ENCODE measurements at places on chromosomes 1 and 21.

DNA sequence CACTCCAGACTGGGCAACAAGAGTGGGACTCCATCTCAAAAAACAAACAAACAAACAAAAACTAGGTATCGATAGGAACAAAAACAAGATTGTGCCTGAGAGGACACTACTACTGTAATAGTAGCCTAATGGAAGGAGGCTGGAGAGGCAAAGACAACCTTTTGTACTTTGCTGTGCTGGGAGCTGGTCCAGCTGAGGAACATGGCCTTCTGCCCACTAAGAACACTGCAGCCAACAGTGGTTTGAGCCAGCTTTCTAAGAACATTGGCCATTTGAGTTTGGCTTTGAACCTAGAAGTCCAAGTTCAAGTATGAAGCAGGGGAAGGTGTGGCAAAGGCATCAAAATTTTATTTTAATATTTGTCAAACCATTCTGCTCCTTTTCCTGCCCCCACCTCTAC, 22.7 kb upstream of the RGS8 start:
- DNase-seq = peak; percentile 29

- no peak for DNase-seq
Observed at GRCh38 chr1:95124342-95124741, 7.2 kb downstream of the TLCD4 start.

- DNase-seq = no peak
Observed at GRCh38 chr1:56444960-56445646, 134.3 kb downstream of the PLPP3 start.

- no peak for DNase-seq
Observed at GRCh38 chr1:43822040-43822690, 111.4 kb upstream of the ARTN start.

DNA sequence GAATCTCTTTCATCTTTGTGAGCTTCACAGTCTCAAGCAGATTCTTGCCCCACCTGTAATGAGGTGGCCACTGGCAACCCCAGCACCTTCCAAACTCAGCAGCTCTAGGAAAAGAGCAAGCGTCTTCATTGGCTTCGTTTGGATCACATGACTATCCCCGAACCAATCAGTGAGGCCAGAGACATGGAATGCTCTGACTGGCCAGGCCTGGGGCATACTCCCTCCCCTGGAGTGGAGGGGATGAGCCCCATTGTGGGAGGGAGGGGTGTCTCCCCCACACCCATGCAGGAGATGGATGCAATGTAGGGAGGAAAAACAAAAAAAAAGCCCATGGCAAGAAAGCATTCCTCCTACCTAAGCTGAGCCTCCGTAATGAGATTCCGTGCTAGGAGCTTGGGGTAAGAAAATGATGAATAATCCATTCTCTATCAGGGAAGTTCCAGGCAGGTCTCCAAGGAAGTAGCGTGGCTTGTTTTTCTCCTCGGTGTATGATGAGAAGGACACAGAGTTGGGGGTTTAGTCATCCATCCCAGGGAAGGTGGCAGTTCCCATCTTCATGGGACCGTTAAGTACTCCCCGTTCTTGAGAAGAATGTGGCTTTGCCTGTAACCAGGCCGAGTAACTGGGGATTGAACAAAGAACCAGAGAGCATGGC, 32.7 kb downstream of the FHAD1 start:
- no peak for DNase-seq

GRCh38 chr1:1926346-1926811, 7.3 kb upstream of the TMEM52 start:
- no peak for DNase-seq

DNA sequence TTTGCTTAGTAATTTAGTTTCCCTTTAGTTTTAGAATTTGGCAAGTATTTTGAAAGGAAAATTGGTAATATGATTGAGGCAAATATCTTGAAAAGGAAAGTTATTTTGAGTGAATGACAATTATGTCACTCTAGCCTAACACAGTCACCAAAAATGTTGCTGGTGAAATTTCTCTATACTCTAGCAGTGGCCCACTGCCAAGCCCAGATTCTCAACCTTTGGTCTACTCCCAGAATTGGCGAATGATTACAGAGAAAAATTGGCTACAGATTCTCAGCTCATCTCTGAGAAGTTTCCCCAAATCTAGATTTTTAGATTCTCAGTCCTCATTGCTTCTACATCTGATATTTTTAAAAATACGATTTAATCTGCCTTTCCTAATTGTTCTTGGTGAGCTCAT, 84.9 kb downstream of the PIGK start:
- DNase-seq = no peak

DNA sequence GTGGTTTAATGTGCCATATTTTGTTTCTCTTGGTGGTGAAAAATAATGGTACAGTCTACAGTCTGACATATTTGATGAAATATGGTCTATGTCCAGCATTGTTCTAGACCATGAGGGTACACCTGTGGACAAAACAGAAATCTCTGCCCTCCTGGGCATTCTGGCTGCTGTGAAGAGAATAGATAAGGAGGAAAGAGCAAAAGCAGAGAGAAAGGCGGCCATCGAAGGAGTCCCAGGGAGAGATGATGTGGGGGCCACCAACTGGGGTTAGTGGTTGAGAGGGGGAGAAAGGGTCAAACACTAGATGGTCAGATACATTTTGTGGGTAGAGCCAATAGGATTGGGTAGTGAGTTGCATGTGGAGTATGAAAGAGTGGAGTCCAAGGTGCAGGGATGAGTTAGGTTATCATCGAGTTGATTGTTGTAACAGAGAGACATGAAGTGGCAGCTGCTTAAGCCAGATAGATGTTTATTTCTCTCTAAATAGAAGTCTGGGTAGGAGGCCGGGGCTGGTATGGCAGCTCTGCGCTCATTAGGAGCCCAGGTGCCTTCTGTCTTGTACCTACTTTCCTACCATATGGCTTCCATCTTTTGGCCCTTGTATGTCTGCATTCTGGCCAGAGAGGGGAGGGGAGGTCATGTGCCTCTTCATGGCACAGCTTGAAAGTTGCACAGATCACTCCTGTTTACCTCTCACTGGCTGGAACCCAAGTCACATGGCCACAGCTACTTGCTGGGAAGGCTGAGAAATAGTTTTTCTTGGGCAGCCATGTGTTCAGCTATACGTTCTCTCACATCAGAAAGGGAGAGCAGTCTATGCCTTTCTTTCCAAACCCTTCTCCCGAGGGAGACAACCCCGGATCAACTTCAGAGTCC, 13.0 kb downstream of the UBE4B start:
- DNase-seq = no peak

- DNase-seq = no peak
Observed at GRCh38 chr1:5720045-5720444, 272.2 kb downstream of the NPHP4 start.

DNA sequence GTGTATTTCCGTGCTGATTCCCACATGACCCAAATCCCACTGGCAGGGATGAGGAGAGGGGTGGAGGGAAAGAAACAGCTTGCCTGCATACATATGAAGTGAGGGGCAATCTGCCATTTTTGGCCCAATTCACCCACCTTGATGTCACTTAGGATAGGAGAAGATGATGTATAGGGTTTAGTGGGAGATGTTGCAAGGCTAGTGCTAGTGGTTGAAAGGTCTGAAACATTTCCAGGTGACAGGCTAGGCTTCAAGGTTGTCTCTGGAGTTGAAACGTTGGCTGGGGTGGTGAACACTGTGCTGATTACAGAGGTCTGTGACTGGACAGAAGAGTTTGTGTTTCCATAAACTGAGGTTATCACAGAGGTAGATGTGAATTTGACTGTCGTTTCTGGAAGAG, 12.1 kb downstream of the CD34 start:
- no peak for DNase-seq

- no peak for DNase-seq
Observed at GRCh38 chr1:168520052-168520751, 23.6 kb downstream of the XCL2 start.

GRCh38 chr1:113168946-113169345, 95.9 kb downstream of the LRIG2 start:
- DNase-seq = no peak

DNA sequence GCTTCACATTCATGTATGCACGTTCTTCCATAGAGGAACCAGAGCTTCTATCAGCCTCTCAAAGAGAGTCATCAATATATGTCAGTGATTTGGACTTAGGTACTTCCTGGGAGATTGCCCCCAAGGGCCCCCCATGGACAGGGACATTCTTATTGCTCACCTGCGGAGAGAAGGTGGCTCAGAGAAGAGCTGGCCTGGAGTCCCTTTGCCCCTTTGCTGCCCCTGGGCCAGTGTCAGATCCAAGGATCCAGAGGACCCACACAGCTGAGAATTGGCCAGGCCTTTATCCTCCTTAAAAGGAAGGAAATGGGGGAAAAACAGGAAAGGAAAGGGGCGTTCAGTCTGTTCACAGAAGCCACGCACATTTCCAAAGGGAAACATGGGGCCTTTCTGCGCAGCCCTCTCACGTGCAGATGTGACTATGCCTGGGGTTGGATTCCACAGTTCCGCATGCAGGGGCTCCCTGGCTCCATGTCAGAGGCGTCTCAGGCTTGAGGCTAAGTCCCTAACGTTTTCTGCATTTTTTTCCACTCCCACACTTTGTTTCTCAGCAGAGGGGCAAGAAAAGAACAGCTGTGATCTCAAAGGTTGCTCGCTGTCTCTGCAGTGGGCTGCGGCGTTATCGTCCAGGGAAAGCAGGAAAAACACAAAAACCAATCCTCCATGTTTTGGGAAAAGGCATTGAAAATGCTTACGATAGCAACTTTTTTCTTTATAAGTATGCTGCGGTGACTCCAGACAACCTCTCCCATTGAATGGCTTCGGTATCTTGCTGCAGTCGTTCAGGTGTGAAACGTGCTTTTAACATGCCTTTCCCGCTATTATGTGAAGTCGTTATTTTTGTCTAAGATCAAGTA, 5.9 kb downstream of the C1orf226 start:
- no peak for DNase-seq

GRCh38 chr1:40648928-40649591, 16.4 kb downstream of the RIMS3 start:
- DNase-seq = no peak

DNA sequence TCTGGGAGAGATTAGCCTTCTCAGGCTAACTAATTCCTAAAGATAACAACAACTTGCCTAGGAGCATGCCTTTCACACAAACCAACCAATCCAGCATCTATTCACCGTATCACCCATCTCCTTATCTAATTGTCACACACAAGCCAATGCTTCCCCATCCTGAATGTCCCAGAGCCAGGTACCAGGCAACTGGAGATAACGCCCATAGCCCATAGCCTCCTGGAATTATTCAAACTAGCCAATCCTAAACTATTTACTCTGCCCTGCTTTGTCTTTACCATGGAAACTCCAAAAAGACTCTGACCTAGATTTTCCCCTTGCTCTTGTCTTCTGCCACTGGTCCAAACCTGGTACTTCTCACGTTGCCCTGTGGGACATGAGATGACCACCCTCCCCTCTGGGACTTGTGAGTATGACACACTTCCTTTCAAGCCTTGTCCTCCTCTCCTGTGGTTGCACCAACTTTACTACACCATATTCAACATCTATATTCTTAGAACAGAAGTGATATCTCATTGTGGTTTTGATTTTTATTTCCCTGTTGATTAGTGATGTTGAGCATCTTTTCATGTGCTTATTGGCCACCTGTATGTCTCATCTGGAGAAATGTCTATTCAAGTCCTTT, 8.8 kb upstream of the ATG4C start:
- no peak for DNase-seq

GRCh38 chr1:47918257-47918867, 78.8 kb downstream of the TRABD2B start:
- DNase-seq = no peak

GRCh38 chr1:26038477-26038876, 7.4 kb downstream of the SLC30A2 start:
- DNase-seq = no peak

- DNase-seq = no peak
Observed at GRCh38 chr1:174791863-174792262, 207.9 kb upstream of the CACYBP start.

- no peak for DNase-seq
Observed at GRCh38 chr21:36908260-36908908, 58.1 kb downstream of the HLCS start.

DNA sequence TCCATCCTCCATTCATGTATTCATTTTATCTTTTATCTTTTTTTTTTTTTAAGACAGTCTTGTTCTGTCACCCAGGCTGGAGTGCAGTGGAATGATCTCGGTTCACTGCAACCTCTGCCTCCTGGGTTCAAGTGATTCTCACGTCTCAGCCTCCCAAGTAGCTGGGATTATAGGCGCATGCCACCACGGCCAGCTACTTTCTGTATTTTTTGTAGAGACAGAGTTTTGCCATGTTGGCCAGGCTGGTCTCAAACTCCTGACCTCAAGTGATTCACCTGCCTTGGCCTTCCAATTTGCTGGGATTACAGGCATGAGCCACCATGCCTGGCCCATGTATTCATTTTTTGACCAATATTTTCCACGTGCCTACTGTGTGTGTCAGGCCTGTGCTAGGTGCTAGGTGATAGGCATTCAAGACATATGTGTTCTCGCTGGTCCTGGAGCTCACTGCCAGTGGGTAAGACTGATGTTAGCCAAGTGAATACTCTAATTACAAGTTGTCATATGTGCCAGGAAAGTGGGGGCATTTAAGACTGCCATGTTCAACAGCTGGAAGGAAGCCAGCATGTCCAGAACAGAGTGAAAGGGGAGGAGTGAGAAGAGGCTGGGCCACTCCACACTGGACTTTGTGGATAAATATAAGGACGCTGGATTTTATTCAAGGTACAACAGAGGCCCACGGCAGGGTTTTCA, 5.3 kb upstream of the CELSR2 start:
- no peak for DNase-seq

GRCh38 chr1:219171192-219171935, 2.3 kb upstream of the LYPLAL1 start:
- no peak for DNase-seq

DNA sequence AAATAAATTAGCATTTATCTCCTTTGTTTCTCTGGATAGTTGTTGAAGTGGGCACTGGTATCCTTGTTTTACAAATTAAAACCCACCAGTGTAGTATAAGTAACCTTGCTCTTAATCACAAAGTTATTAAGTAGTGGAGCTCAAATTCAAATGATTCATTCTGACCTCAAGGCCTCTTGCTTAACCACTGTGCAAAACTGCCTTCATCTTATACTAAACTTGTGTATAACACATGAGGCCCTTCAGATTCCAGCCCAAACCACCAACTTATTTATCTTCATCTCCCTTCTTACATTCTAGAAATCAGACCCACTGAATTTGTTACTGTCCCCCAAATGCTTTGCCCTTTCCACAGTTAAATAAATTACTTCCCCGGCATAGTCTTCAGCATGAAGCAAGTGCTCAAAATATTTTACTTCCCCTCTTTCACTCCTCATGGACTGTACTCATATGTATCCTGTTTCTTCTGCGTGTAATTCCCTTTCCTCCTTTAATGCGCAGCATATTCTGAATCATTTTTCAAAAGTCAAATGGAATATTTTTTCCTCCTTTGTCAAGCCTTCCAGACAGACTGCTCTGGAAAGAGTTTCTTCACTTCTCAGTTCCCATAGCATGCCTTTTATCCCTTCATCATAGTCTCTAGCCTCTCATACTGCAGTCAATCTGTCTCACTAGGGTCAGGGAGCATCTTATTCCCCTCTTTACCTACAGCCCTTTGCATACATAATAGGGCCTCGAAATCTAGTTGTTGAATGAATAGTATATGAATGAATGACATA, 19.0 kb upstream of the DNASE2B start:
- no peak for DNase-seq

- no peak for DNase-seq
Observed at GRCh38 chr1:94660994-94661393, 119.4 kb upstream of the F3 start.

All from NCI-H1092 (cell line).